ENCODE measurements at places on chromosomes 6 and 20.

DNA sequence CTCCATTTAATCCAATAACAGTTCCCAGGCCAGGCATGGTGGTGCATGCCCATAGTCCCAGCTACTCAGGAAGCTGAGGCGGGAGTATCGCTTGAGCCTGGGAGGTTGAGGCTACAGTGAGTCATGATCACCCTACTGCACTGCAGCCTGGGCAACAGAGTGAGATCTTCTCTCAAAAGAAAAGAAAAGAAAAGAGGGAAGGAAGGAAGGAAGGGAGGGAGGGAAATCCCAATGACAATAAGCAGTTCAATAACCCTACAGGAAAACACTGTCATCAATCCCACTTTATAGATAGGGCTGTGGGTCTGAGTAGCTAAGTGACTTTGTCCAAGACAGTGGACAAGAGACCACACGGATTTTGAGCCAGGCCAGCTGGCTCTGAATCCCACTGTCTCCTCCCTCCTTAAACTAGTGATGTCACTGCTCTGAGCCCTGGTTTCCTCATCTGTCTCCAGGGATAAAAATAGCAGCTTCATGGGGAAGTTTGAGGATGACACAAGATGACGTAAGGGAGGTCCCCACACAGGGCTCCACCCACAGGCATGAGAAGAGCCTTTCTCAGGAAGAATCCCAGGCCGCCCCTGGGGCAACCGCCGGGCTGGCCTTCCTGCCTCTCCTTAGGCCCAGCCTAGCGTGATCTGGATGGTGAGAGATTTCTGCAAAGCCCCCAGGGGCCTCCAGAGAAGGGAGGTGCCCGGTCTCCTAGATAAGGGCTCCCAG, 7.2 kb upstream of the TRIB3 start:
- ATAC-seq = peak; percentile 68

DNA sequence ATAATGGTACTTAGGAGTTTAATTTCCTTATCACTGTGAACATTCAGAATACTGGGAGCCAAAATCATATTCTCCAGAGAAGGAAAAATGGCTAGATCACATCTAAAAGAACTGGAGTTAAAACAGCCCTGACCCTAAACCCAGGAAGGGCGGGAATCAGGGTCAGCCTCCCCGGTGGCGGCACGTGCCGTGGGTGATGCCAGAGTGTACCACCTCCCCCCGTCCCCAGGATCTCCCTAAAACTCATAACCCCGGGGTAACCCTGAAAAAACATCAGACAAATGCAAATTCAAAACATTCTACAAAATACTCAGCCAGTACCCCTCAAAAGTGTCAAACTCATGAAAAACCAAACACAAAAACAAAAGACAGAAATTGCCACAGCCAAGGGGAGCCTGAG, 148.3 kb downstream of the DLL1 start:
- ATAC-seq = no peak

- no peak for ATAC-seq
Measured at GRCh38 chr6:153634416-153634815, 404.6 kb upstream of the OPRM1 start.

DNA sequence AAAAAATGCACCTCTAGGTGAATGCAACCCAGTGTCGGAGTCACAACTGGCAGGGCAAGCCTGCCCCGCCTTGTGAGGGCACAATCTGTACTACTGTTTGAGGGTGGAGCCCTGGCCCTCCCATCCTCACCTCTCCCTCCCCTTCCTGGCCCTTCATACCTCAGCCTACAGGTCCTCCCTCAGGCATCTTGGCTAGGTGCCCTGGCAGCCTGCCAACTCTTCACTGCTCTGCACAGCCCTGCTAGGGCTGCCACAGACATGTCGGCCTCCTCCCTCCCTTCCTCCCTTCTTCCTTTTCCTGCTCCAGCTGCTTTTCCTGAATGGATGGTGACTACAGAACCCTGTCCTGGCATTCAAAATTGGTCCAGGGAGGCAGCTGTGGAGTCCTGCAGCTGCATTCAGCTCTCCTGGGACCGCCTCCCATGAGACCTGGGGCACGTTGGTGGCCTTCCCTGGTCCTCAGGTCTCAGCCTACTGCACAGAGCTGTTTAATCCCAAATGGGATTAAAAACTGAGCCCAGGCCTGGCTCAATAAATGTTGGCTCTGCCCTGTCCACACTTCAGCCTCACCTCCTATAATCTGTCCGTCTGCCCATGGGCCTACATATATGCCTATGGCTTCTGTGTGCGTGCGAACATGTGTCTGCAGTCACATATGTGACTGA, 52.7 kb downstream of the CDH22 start:
- ATAC-seq = peak; percentile 98

- peak; percentile 96 for ATAC-seq
Measured at GRCh38 chr6:158322724-158323560, 10.7 kb downstream of the TULP4 start.

DNA sequence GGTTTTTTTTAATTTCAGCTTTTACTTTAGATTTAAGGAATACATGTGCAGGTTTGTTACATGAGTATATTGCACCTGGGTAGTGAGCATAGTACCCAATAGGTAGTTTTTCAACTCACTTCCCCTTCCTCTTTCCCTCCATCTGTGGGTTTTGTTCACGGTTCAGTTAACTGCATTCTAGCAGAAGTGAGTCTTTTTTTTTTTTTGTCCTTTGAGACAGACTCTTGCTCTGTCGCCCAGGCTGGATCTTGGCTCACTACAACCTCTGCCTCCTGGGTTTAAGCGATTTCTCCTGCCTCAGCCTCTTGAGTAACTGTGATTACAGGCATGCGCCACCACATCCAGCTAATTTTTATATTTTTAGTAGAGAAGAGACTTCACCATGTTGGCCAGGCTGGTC, 8.7 kb downstream of the UBR2 start:
- ATAC-seq = peak; percentile 50

DNA sequence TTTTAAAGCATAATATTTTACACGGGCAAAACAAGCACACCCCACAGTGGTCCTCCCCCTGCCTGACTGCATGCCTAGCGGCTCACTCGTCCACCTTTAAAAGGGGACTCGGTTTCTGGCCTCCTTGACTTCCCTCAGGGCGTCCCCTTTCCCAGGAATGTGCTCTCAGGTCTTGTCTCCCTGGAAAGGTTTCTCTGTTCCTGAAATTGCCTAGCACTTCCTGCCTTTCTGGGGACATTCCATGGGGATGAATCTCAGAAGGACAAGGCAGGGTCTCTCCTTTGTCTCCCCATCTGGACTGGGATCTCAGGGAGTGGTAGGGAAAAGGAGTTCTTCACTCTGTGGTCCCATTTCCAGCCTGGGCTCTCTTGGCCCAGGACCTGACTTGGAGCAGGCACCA, 4.9 kb downstream of the TCF15 start:
- no peak for ATAC-seq

- peak; percentile 80 for ATAC-seq
Measured at GRCh38 chr6:31718265-31718664, 3.1 kb downstream of the LY6G6D start.

DNA sequence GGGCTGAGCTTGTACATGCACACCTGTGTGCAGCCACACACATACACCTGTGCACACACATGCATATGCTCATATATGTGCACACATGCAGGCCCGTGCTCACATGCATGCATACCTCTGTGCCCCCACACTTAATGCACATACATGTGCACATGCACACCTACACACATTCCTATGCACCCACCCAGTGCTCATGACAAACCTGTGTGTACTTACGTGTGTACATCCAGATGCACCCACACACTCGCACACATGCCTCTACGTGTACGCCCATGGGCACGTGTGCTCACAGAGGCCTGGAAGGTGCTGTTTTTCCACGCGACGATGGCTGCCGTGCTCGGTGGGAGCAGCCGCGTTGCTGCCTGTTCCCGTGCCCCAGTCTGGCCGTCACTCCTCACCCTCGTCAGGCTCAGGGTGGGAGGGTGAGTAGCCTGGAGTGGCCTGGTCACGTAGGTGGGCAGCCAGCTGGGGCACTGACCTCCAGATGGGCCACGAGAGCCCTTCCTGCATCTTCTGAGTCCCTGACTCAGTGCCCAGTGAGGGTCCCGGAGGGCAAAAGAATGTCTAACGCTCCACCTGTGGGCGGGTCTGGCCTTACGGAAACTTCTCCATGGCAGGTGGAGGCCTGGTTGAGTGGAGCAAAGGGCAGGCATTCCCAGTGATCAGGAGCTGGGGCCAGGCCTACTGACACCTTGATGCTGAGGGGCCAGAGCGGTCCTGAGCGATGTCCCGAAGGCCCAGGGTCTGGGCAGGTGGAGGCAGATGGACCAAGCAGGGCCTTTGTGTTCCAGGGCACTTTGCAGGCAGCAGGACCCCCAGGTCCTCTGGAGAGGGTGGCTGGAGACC, 8.0 kb upstream of the GATA5 start:
- no peak for ATAC-seq

DNA sequence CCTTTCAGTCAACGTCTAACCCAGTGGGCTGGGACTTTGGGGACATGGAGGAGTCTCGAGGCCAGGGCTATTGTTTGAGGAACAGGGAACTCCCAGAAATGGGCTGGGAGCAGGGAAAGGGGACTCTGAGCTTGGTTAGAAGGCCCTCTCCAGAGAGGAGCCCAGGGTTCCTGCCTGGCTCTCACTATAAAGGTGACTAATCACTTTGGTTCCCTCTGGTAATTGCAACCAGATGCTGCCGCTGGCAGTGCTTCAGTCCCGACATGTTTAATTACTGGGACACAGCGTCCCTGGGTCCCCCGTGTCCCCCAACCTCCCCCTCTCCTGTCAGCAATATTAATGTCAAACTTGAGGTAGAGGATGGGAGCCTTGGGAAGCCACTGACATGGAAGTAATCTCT, 5.0 kb upstream of the GDF5 start:
- ATAC-seq = no peak

GRCh38 chr6:16544006-16544405, 217.3 kb downstream of the ATXN1 start:
- ATAC-seq = no peak

DNA sequence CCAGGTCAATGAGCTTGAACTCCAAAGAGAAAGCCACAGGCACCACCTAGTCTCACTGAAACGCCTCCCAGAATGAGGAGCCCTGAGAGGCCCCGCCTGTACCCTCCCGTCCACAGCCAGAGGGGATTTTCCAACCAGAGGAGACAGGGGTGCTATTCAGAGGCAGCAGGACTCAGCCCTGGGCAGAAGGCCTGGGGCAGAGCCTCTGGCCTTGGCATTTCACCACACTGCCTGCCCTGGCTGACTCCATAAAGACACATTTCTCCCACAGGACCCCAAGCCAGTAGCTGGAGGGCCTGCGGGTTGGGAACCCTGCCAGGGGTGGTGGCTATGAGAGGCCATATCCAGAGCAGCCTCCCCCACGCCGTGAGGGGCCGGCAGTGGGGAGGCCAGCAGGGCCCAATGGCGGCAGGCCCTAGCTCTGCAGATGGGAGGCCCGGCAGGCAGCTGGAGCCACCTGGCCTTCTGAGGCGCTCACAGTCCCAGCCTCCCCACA, 159.3 kb downstream of the PREX1 start:
- peak; percentile 7 for ATAC-seq

DNA sequence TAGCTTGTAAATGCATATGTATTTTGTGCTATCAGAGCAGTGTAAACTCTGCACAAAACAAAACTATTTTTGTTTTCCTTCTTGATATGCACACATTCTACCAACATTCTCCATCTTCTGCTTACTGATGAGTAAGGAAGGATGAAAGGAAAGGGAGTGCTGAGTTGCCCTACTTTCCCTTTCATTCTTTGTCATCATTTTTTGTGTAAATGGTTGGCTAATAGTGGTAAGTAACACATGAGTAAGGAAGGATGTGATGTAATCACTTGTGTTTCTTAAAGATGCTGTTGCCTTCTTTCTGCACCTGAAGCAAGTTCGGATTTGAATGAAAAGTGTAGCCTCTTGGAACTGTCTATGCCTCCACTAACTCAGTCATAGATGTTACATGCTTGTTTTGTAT, 4.6 kb upstream of the REV3L start:
- peak; percentile 42 for ATAC-seq

DNA sequence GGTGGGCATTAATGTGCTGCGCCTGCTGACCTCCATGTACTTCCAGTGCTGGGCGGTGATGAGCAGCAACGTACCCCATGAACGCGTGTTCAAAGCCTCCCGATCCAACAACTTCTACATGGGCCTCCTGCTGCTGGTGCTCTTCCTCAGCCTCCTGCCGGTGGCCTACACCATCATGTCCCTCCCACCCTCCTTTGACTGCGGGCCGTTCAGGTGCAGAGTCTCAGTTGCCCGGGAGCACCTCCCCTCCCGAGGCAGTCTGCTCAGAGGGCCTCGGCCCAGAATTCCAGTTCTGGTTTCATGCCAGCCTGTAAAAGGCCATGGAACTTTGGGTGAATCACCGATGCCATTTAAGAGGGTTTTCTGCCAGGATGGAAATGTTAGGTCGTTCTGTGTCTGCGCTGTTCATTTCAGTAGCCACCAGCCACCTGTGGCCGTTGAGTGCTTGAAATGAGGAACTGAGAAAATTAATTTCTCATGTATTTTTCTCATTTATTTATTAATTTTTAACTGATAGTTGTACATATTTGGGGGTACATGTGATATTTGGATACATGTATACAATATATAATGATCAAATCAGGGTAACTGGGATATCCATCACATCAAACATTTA, 35.2 kb upstream of the NOP56 start:
- ATAC-seq = no peak

- ATAC-seq = no peak
Measured at GRCh38 chr6:144012534-144012933, 4.5 kb upstream of the PLAGL1 start.

Measured in esophagus mucosa (tissue), 1 donor.